Occipital lobe (tissue), 3 donors: ENCODE measurements at places on chromosomes 1 and 21.

- no peak for DNase-seq
These were observed 47.1 kb upstream of the ZYG11A start for GRCh38 chr1:52795464-52795863.

- DNase-seq: no peak
These were observed 6.6 kb downstream of the CCDC24 start for GRCh38 chr1:43998000-43998378.

DNA sequence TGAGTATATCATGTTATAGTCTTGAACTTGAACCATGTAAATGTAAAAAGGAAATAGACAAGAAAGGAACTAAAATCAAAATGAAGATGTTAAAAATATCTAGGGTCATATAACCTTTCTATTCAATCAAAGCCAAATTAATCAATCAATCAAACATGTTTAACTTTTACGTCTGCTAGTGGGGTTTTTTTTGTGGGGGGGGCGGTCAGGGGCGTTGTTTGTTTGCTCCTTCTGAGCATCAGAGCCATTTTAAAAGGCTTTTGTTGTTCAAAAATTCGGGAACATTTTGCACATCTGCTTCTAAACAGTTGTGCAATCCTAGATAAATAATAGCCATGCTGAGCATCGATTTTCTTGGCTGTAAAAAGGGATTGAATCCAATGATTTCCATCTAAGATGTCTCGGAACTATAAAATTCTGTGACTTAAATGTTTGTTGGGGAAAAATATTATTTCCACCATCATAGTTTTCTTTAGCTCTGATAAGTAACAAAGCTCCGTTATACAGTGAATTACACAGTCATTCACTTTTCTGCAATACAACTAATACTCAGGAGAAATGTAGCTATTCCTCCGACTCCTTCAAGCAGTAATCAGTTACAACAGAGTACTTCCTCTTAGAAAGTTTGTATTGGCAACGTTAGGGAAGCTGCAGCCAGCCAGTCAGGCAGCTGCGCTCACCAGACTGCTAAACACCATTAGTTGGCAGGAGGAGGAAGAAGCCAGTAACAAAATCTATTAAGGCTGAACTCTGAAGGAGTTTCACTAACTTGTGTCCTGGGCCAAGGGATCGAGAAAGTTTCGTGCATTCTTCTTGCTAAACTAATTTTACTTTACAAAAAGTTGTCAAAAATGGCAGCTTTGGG, 2.2 kb downstream of the SPATA6 start:
- DNase-seq: peak; percentile 27

DNA sequence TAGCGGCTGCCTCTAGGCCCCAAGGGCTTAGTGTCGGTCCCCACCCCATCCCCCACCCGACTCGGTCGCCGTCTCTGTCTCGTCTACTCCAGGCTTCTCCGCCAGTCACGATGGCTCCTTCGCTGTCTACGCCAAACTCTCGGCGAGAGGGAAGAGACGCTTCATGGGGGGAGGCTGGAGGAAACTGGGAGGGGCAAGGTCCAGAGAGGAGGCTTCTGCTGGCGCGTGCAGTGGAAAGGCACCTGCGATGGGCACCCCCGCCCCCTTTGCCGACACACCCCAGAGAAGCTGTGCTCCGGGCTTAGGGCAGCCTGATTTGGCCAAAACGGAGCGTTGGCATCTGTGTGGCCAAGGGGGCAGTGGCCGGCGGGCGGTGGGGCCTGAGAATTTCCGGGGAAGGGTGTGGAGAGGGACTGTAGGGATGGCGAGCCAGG, 1.2 kb upstream of the CSMD2 start:
- DNase-seq: peak; percentile 23

- DNase-seq: no peak
These were observed 246.5 kb upstream of the VAMP3 start for GRCh38 chr1:7524341-7525337.

DNA sequence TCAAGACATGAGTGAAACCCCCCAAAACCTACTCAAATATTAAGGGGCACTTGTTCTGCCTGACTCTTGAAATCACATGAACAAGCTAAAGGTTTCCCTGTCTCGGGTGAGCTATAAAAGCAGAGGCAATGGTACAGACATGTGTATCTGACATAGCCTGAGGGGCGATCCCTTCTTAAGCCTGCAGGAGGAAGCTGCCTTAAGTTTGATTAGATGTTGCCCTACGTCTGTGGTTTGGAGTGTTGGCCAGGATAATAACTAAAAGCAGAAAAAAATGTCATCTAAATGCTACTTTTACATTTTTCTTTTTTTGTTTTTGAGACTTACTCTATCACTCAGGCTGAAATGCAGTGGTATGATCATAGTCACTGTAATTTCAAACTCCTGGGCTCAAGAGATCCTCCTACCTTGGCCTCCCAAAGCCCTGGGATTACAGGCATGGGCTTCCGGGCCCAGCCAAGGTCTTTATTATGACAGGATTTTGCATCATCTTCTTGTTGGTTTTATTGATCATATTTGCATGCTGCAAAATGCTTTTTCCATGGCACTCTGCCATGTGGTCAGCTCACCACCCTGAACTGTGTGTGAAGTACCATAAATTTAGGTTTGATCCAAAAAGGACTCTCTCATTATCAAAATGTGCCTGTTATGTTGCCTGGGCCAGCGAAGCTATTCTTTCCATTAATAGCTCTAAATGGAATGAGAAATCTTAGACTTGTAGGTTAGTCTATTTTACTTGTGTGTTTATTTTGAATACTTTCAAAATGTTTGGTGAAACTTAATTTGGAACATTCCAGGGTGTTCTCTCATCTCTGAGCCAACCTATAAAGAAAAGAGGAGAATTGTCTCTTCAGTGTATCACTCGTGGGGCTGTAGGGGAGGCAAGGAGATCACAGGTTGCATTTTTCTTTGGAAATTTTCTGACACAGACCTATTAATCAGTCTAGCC, 15.0 kb upstream of the HMGN1 start:
- DNase-seq: no peak

DNA sequence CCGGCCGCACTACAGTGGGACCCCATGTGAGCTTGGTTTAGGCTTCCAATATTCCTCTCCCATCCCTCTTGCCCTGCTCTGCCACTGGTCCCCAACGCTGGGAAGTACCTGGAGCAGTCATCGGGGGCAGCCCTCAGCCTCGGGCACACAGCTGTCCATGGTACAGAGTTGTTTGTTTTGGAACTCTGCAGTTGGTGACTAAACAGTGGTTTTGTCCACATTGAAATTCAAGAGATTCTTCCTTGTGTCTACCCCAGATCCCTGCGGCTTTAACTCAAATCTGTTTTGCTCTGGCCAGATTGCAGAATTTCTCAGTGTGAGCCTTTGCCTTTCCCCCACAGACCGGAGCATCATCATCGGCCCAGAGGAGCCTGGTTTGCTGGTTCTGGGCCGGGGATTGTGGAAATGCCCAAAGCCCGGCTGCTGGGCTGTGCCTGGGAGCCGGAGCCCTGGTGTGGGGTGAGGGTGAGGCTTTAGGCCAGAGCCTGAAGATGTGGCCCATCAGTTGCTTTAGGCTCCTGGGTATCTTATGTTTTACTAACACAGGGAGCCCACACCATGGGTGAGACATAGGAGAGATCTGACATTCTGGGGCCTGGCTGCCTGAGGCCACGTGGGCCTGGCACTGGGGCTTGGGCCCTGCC, 93.2 kb downstream of the ARHGEF10L start:
- DNase-seq: no peak

GRCh38 chr1:247216261-247216660, 39.6 kb upstream of the VN1R5 start:
- DNase-seq: no peak

- no peak for DNase-seq
These were observed 51.7 kb upstream of the DUSP10 start for GRCh38 chr1:221793439-221794078.

- DNase-seq: no peak
These were observed 643.4 kb downstream of the SMYD3 start for GRCh38 chr1:245863566-245864184.

- no peak for DNase-seq
These were observed 608 bp upstream of the MX2 start for GRCh38 chr21:41361053-41361785.

GRCh38 chr1:115877511-115877910, 36.6 kb upstream of the NHLH2 start:
- DNase-seq: no peak

- DNase-seq: no peak
These were observed 64.7 kb downstream of the SGIP1 start for GRCh38 chr1:66598670-66599069.

- DNase-seq: no peak
These were observed 35.8 kb upstream of the HUNK start for GRCh38 chr21:31837041-31837440.

GRCh38 chr1:147080671-147081394, 91.4 kb downstream of the PRKAB2 start:
- no peak for DNase-seq

- DNase-seq: no peak
These were observed 26.9 kb downstream of the DISP3 start for GRCh38 chr1:11505591-11506538.

DNA sequence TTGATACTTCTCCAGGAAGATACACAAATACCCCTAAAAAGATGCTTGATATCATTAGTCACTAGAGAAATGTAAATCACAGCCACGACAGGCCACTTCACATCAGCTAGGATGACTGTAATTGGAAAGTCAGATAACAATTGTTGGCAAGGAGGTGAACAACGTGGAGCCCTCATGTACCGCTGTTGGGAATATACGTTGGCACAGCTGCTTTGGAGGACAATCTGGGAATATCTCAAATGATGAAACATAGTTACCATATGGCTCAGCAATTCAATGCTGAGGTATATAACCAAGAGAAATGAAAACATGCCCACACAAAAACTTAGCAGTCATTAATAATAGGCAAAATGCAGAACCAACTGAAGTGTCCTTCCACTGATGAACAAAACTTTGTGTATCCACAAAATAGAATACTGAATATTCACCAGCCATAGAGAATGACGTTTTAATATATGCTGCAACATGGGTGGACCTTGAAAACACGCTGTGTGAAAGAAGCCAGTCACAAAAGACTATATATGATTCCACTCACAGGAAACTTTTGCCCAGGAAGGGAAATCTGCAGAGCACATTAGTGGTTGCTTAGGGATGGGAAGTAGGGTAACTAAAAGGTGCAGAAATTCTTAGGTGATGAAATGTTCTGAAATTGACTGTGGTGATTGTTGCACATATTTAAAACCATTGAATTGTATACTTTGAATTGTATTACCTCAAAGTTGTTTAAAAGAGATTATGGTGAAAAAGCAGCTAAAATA, 95.4 kb downstream of the AHCTF1 start:
- no peak for DNase-seq

- DNase-seq: no peak
These were observed 21.6 kb upstream of the POFUT2 start for GRCh38 chr21:45309069-45309986.

DNA sequence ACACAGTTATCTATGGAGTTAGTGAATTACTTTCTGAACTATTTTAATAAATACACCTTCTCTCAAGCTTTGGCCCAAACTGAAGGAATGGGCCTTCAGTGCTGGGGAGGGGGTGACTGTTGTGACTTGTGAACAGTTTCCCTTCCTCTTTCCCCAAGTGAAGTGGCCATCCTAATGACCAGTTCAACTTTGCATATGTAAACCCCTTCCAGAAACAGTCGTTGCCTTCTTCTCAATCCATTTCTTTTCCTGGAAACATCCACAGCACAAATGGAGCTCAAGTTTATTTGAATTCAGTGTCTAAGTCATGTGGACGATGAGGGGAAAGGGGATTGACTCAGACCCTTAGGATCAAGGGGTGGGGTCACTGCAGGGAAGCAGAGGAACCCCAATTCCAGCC, 1.3 kb upstream of the INPP5B start:
- no peak for DNase-seq

DNA sequence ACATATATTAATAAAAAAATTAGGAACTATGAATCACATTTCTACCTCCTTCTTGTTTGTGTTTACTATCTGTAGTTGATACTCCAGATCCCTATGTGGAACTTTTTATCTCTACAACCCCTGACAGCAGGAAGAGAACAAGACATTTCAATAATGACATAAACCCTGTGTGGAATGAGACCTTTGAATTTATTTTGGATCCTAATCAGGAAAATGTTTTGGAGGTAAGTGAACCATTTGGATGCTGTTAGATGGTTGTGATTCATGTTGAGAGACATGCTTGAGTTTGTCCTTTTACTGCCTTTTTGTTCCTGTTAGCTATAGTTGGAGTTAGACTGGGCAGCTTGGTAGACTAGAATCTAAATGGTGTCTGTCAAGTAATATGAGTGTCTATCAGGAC, 64.2 kb downstream of the PLA2G4A start:
- no peak for DNase-seq

DNA sequence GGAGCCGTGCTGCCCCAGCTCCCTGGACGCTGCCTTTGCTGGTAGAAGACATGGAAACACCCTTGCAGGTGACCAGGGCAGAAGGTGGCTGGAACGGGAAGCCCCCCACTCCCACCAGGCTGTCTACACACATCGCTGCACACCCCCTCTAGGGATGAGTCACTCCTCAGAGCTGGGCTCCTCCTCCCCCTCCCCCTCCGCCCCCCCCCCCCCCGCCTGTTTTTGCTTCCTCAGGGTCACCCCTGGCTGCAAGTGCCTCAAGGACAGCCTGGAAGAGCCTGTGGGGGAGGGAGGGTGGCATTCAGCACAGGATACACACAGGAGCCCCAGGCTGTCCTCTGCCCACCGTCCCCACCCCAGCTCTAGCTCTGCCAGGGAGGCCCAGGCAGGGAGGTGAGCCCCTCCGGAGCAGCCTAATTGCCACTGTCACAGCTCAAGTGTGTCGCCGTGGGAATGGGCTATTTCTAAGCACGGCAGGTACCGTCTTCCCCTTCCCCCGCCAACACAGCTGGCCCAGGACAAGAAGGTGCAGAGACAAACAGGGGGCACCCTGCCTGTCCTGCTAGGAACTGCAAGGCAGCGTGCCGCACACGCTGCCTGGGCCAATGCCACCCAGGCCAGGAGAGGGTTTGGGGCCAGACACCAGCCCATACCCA, 2.5 kb downstream of the FNDC10 start:
- DNase-seq: no peak

GRCh38 chr1:190159146-190159545, 318.5 kb downstream of the BRINP3 start:
- no peak for DNase-seq

DNA sequence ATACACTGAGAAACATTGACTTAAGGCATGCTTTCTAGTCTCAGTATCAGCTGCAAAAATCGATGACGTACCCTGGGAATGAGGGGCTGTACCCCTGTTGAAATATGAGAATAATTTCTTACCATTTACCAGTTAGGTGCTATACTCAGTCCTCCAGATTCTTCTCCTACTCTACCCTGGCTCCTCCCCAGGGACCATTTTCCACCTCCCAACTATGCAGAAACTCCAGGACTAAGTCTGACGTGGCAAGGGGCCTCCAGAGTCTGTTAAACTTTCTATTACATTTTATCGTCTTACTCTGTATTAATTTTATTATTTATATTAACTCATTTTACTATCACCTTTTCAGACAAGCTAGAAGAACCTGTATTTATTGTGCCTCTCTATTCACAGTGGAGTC, 124.3 kb downstream of the CYYR1 start:
- no peak for DNase-seq
